ENCODE measurements at places on chromosomes 1 and 21.

- DNase-seq = no peak
Observed at GRCh38 chr1:222370081-222370912, 177.6 kb downstream of the HHIPL2 start.

- DNase-seq = no peak
Observed at GRCh38 chr1:30984165-30984889, 75.8 kb upstream of the SDC3 start.

- DNase-seq = no peak
Observed at GRCh38 chr1:91781901-91782622, 103.9 kb downstream of the TGFBR3 start.

- no peak for DNase-seq
Observed at GRCh38 chr21:45039317-45040156, 34.8 kb upstream of the ADARB1 start.

DNA sequence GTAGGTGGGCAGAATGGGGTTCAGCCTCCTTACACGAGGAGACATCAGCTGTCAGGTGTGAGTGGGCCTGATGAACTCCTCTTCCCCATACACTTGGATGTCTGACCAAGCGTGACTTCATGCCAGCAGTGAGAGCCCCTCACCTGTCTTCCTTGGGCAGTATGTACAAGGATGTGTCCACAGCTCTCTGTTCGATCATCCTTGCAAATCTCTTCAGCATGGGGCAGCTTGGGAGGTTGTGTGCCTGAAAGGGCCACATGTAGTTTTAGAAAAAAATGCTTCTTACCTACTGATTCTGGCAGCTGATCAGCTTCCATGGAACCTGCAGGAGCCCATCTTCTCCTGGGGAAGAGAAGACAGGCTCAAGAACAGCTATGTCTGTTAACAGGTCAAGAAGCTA lies 18.0 kb downstream of the ACP6 start:
- DNase-seq = no peak

- DNase-seq = no peak
Observed at GRCh38 chr21:16071761-16072160, 342.0 kb downstream of the USP25 start.

DNA sequence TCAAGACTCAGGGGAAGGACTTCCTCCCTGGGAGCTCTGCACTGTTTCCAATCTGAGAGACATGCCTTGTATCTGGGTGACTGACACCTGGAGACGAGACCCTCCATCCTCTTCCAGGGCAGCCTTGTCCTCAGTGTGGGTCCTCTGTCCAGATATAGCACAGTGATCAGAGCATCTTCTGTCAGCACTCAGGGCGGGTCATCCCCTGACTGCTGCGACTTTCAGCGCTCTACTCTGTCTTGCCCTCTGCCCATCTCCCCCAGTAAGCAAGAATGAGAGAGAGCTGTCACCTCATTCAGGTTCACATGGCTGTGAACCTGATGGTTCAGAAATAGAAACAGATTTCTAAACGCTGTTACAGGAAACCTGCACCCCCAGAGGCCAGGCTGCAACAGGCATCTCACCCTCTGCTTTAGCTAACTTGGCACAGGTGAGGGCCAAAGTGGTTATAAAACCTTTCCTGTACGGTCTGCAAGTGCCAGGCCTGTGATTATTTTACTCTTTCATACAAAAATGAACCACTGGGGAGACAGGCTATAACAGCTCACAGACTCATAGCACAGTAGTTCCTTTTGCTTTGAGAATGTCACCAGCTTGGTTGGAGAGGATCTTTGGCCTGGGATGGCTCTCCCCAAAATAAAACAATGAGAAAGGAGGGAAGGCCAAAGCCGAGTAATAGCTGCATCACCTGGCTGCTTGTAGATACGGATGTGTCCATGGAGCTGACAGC lies 11.4 kb upstream of the TENT5C start:
- DNase-seq = no peak

Data from OCI-M1 (cell line).